ENCODE measurements at places on chromosomes 13 and 19.

GRCh38 chr13:51729866-51730553 lies 74.0 kb downstream of the DHRS12 start:
- DNase-seq, result no peak

DNA sequence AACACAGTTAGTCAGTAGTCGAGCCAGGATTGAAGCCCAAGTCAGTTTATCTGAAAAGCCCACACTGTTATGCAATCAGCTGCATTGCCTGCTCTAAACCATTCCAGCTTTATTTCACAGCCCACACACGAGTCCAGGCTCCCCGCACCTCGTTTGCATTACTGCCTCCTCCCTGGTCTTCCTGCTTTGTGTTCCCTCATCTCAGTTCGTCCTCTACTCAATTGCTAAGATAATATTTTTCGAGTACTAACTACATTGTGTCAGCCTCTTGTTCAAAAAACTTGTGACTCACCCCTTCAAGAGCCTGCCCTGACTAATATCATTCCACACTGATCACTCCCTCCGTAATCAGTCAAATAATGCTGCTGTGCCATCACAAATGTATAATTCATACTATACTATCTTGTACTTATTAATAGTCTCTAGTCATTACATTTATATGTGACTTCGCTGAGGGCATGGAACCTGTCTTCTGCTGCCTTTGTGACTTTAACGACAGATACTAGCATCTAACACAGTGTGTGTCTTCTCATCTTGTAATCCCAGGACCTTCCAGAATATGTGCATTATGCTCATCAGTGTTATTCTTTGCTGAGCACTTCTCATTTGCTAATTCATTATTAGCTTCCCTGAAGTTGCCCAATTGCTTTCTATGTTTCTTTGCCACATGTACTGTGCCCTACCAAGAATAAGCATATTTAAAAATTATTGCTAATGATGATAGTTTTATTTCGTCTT lies 26.2 kb upstream of the WDFY2 start:
- no peak for DNase-seq

DNA sequence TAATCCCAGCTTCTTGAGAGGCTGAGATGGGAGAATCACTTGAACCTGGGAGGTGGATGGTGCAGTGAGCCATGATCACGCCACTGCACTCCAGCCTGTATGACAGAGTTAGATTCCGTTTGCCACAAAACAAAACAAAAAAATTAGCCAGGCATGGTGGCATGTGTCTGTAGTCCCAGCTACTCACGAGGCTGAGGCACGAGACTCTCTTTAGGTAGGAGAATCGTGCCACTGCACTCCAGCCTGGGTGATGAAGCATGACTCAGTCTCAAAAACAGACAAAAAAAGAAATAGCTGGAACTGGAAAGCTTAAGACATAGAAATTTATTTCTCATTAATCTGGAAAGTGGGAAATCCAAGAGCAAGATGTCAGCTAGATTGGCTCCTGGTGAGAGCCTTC lies 20.2 kb upstream of the ZNF808 start:
- DNase-seq, result no peak

GRCh38 chr19:16359964-16360363 lies 35.3 kb downstream of the KLF2 start:
- DNase-seq, result no peak

DNA sequence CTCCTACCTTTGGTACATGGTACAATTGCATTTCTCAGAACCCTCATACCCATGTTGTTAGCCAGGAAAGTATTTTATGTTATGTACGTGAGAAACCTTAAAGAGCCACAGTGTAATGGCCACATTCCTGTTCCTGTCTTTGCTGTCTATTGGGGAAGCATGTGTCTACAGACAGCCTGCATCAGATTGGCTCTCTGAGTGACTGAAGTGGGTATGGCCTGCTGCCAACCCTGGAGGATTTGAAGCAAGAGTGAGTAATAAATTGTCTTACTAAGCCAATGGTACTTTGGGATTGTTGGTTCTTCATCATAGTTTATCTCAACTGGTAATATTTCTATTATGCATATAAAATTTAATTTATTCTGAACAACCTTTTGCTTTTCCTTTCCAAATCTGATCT lies 574.1 kb downstream of the LMO7 start:
- DNase-seq, result no peak

GRCh38 chr19:2577722-2578335 lies 101.9 kb downstream of the GADD45B start:
- DNase-seq, result no peak

All from activated T-helper 1 cell treated with Interleukin-2 at 50 U/mL for 16 hours (primary cell).